ENCODE measurements at places on chromosomes 4 and X. TPM values are rescaled to one million over a fixed set of nuclear protein-coding genes. Genes with fewer than 3 reads are reported as not detected.
A peak's percentile ranks its signal among the peaks of the same experiment; 100 is the strongest.

TENM3 gene
- total RNA-seq = not detected

GRCh38 chr4:53854991-53855568 is 209.3 kb downstream of the CHIC2 start:
- DNase-seq = no peak

GRCh38 chr4:77153006-77153405 is 4.0 kb upstream of the CCNG2 start:
- no peak for DNase-seq

DNA sequence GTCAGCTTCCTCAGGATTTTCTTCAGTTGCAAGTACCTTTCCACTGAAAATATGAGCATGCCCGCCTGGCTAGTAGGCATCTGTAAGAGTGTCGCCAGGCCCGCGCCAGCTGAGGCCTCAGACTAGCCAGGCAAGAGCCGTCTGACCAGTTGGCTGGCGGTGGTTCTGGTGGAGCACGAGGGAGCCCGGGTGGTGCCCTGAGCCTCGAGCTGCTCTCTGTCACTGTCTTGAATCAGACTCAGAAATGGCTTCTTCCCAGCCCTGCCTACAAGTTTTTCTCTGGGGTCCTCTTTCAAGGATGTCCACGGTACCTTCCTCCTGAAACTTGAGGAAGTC is 11.9 kb downstream of the GRPEL1 start:
- DNase-seq = no peak

DNA sequence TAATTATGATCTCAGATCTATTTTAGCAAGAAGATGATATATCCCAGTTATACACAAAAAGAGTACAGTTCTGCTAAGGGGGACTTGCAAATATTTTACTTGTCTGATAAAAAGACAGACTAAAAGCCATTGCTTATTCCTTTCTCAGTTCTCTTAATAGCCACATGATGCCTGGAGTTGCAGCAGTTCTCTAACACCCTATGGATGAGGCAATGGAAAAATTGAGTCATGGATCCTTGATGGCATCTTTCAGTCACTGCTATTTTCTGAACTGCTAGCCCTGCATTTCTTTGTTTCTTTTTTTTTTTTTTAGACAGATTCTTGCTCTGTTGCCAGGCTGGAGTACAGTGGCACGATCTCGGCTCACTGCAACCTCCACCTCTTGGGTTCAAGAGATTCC is 1956.7 kb downstream of the C4orf33 start:
- DNase-seq = no peak

COL25A1 gene
- not detected for total RNA-seq

GLRA2 gene
- total RNA-seq = not detected

- DNase-seq = peak; percentile 84
Observed at GRCh38 chrX:40108959-40109287, 11.2 kb upstream of the BCOR start.

- DNase-seq = no peak
Observed at GRCh38 chr4:83996254-83996653, 460.3 kb downstream of the GPAT3 start.

DNA sequence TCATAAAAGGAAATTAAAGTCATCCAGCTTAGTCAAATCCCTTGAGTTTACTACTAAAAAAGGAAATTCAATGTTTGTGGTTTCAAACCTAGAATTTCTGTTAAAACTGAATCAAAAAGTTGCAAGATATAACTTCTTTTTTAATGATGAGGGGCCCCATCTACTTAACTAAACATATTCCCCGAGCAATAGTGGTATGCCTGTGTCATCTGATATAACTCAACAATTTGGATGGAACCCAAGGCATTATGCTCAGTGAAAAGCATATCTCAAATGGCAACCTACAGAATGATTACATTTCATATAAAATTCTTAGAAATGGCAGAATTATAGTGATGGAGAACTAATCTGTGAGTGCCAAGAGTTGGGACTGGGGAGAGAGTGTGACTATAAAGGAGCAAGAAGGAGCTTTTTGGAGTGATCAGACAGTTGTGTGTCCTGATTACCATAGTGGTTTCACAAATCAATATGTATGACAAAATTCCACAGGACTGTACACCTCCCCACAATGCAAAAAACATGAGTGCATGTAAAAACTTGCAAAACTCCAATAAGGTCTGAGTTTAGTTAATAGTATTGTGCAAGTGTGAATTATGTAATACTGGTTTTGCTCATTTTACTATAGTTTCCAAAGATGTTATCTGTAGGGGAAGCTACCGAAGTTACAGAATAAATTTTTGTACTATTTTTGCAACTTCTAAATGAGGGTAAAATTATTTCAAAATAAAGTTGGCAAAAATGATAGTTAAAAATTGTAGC is 323.2 kb downstream of the ARHGAP24 start:
- DNase-seq = no peak

FGFBP1 gene
- not detected for total RNA-seq

SLC7A11 gene
- 1.8 TPM for total RNA-seq

DNA sequence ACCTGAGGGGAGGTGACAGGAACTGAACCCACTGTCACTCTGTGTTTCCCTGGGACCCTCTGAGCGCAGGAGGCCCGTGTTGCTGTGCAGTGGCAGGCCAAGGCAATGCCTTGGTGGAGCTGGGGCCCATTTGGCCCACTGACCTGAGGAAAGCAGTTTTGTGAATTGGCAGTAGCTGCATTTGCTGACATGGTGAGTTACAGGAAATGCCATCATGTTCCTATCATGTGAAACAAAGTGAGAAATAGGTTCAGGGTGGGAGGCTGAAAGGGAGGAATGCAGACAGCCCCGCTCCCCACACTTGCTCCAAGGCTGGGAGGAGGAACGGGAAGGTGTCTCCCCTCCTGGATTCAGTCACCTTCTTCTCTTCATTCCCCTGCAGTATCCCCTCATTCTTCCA is 146.1 kb downstream of the PTTG2 start:
- DNase-seq = no peak

DNA sequence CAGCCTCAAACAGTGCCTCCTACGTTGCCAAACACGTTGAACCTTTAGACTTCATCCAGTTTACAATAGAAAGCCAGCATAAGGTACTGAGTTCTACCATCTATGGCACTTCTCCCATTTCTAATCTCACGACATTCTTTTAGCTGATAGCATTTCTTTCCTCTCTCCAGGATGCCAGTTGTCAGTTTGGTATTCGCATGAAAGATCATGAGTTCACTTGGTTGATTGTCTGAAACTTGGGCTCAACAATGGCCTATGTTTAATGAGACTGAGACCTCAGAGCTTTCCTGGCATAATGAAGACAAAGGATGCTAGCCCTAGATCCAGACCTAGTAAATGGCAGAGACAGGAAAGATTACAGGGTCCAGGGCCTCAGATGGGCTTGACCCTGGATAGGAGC is 69.2 kb upstream of the SPRY1 start:
- no peak for DNase-seq

DNA sequence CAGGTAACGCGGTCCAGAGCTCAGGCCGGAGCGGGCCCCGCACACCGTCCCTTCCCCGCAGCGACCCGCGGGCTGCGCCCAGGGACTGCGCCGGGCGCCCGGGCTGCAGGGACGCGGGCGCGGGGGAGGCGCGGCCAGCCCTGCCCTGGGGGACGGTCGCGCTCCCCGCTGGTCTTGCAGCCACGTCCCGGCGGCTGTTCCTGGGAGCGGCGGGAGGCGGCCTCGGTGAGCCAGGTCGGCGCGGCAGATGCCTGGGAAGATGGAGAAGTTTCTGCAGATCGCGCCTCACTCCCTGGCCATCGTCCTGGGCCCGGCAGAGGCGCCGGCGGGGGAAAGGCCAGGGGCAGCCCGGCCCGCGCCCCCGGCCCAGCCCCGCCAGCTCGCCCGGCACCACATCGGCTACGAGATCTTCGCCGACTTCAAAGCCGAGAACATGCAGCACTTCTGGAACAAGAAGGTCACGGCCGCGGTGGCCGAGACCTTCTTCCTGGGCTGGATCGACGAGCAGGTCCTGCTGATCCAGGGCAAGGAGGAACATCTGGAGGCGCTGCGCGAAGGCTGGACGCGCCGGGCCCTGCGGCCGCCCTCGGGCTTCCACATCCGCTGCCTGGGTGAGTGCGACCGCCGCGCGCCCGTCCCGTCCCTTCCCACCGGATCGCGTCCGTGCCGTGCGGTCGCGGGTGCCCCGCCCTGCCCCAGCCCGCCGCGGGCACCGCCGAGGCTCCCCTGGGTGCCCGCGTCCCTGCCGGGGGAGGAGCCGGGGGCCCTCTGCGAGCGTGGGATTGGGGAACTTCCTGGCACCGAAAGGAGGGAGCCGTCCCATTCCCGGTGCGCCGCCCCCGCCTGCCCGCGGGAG is 107.4 kb upstream of the STOX2 start:
- peak; percentile 68 for DNase-seq

DNA sequence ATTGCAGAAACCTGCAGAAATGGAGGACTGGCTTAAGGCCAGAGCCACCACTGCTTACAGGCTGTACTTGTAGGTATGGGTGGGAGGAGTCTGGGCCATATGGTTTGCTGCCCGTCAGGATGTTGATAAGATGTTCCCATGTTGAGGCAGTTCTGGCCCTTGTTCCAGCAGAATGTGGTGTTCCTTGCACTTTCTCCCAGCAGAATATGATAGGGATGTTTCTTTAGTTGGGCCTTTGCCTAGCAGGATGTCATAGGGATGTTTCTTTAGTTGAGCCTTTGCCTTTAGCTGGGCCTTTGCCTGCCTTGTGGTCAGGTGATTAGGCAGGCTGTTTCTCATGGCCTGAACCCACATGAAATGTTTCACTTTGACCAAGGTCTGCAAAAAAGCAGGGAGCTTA is 139.1 kb upstream of the PAQR3 start:
- no peak for DNase-seq

ATP6AP2 gene
- total RNA-seq = 66.5 TPM

TBC1D9 gene
- total RNA-seq = not detected

DNA sequence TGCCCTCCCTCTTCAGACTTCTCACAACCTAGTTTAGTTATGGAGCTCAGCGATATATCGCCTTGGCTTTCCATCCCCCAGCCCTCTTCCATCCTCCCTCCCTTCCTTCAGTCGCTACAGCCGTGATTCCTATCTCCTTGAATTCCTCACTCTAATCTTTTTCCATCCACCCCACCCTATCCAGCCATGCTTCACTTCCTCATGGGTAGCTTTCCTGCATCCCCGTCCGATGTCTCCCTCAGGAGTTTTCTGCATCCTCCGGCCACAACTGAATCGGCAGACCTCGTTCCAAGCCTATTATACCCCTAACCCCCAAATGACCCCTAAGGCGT is 456 bp downstream of the SNX12 start:
- DNase-seq = no peak

DNA sequence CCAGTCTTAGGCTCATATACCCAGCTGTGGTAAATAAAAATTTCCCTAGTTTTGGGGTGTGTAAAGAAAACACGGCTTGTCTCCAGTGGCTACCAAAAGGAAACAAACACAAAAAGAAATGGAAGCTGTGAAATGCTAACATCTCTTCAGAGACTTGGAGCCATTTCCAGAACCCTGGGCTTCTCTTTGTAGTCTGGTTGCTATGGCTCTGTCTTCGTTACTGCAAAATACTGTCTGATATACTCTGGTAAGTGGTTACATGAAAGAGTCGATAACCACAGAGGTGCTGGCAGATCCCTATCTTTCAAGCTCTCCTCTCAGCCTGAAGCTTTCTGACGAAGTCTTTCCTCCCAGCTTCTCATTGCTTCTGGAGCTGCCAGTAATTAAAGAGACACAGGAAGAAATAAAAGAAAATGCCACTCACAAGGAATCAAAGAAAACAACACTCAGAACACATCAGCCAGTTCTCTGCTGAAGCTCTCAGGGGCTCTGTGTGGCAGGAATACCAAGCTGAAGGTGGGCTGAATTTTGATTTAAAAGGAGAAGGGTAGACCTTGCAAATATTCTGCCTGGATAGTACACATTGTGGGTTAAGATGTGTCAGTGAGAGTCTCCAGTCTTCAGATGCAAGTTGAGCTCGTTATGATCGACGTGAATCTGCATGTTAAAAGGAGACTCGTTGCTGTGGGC is 107.6 kb upstream of the FAM9C start:
- peak; percentile 85 for DNase-seq

DNA sequence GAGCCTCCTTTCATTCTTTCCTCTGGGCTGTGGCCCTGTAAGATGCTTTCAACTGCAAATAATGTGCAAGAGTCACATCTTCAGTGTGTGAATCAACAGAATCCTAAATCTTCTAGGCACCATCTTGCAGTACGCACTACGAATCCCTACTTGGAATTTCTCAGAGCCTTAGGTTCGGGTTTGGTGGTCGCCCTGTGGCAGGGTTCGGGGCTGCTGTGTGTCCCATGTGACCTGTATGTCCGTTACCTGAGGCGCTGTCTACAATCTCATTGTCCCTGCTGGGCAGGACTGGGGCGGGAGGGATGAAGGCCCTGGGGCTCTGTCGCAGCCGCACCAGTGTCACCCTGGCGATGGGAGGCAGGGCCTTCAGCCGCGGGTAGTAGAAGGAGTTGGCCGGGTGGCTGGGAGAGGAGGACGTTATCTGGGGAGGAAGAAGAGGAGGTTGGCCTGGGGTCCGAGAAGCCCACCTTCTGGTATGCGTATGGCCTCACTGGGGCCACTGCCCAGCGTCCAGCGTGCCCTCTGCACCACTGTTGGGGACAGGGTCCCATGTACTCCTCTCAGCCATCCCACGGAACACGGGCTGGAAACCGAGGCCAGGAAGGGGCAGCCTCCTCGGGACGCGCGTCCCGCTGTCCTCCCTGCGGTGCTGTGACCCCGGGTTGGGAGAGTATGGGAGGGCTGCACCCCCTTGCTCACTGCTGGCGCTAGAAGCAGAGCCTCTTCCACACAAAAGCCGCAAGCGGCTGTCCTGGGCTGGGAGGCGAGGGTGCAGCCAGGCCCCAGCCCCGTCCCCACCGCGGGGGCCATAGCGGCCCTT is 2.0 kb downstream of the SPON2 start:
- DNase-seq = no peak

- no peak for DNase-seq
Observed at GRCh38 chr4:78624048-78624447, 72.5 kb downstream of the ANXA3 start.

EDA2R gene
- total RNA-seq = 2.7 TPM

- DNase-seq = no peak
Observed at GRCh38 chr4:189613207-189613606, 327.5 kb upstream of the FRG1 start.

SEL1L3 gene
- 33.9 TPM for total RNA-seq

GRCh38 chr4:91113130-91113706 is 986.0 kb downstream of the CCSER1 start:
- no peak for DNase-seq

DNA sequence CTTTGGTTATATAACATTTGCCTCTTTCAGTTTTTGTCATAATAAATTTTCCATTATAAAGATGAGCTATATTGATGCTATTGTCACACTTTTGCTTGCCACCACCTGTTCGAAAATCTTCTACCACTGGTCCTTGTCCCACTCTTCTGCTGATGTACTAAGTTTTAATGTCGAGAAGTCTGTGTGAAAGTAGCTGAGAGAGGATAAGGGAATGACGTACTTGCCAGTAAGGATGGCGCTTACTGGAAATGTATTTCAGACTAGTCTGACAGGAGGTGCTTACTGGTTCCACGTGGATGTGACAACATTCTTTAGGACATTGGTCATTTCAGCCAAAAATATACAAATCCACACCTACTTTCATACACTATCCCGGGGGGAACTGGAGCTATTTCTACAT is 132.7 kb upstream of the NR3C2 start:
- no peak for DNase-seq

DNA sequence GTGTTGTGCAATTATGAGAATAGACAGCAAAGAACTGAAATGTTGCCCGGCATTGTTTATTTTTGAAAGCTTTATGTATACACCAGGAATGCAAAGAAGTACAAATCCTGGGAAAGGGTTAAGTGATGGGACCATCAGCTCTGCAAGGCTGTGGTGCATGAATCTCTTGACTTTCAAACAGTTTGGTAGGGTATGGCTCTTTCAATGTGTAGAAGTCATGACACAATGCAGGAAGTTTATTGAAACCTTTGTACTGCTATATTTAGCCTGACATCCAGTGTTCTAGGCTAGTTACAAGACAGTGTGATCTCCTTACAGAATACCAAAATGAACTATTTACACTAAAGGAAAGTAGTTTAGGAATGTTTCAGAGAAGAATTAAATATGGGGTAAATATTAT is 206.8 kb upstream of the HAND2 start:
- no peak for DNase-seq

Measured in activated CD4-positive, alpha-beta T cell treated with anti-CD3 and anti-CD28 coated beads, Interleukin-2, amount 10 ng/mL, durations not matched to agents 24 days and 14 days (primary cell).